ENCODE measurements at places on chromosomes 4 and X.

GRCh38 chr4:8028368-8028767, 88.7 kb upstream of the AFAP1 start:
- no peak for DNase-seq

DNA sequence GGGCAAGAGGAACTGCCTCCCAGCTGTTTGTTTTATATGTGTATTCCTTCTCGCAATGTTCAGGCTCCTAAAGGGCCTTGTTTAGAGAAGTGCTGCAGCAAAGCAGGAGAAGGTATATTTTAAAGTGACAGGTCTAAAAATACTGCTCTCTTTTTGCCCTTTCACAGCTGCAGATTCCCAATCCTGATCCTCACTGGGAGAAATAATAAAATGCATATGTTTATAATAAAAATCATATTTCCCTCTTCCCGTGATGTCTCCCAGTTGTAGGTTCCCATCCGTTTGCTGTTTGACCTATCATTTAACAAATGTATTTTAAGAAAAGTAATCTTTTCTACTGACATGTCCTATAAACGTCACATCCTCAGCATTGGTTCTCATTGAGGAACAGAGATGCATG, 62.7 kb upstream of the GPC4 start:
- DNase-seq = no peak

- DNase-seq = no peak
Measured at GRCh38 chr4:56540826-56541225, 35.2 kb downstream of the ARL9 start.

GRCh38 chr4:156575430-156576073, 396.0 kb downstream of the PDGFC start:
- no peak for DNase-seq

DNA sequence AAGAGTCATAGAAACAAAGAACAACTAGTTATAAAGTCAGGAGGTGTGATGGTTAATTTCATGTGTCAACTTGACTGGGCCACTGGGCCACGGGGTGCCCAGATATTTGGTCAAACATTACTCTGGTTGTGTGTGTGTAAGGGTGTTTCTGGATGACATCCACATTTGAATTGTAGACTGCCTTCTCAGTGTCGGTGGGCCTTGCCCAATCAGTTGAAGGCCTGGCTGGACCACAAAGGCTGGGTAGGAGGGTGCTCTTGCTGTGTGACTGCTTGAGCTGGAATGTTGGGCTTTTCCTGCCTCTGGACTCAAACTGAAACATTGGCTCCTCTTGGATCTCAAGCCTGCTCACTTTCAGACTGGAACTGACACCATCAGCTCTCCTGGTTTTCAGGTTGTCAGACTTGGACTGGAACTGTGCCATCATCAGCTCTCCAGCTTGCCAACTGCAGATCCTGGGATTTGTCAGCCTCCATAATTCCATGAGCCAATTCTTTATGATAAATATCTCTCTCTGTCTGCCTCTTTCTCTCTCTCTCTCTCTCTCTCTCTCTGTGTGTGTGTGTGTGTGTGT, 41.4 kb downstream of the CLDN34 start:
- DNase-seq = no peak

- DNase-seq = no peak
Measured at GRCh38 chrX:134632355-134632754, 25.9 kb downstream of the PLAC1 start.

DNA sequence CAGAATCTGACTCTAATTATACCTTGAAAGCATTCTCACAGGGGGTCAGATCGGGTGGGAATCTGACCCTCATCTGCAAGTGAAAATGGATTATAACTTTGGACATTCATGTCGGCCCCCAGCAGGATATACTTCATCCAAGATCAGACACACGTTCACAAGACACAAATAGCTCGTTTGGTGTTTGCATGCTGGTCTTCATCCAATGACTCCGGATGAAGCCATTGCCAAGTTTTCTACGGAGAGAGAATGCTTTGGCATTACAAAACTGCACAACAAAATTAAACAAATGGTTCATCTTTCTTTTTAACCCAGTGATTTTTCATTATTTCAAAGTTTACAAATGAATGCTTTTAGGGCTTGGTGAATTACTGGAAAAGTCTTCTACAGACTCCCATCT, 105.5 kb downstream of the MID1 start:
- DNase-seq = no peak

Measured in D341Med (cell line).